Left renal cortex interstitium (tissue), 4 donors: ENCODE measurements at places on chromosomes 1 and 21. TPM values are rescaled to one million over a fixed set of nuclear protein-coding genes. Genes with fewer than 3 reads are reported as not detected.

GRCh38 chr1:58619286-58620054, 42.4 kb upstream of the TACSTD2 start:
- DNase-seq, result no peak

DNA sequence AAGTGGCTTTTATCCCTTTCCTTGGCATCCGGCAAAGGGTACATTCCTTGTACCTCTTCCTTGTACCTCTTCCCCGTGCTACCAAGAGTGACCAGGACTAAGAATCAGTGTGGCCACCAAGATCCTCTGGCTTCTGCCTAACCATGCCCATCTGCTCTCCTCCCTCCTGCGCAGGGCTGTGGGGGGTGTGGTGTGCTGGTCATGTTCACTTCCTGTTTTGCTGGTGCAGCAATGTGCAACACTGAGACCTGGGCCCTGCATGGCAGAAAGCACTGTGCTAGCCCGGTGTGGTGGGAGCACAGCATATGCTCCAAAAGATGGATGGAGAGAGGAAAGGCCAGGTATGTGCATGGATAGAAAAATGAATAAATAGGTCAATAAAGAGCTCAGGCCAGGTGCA, 33.3 kb upstream of the TENT5C start:
- DNase-seq, result no peak

DNA sequence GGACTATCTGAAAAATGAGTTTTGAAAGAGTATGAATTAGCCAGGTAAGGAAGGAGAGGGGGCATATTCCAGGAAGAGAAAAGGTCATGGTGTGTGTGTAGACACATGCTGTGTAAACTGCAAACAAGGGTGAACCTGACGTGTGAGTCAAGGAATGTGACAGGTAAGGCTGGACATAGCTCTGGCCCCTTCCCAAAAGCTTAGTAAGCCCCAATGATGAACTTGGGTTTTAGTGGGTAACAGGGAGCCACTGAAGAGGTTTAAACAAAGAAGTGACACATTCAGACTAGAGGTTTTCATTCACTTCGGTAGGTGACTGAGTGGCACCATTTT, 36.7 kb downstream of the EGLN1 start:
- no peak for DNase-seq

DNA sequence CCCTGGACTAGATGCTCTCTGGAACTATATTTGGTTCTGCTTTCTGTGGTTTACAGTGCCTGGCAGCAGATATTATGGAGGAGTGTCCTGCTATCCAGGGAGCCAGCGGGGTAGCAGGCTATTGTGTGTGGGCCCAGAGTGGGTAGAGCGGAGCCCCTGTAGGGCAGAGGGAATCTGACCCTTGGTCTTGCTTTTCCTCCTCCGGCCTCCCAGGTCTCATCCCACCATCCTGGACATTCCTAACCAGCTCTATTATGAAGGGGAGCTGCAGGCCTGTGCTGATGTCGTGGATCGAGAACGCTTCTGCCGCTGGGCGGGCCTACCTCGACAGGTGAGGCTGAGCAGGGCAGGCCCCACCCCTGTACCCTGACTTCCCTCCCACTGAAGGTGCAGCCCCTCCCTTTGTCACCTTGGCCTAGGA, 9.1 kb downstream of the RHOC start:
- no peak for DNase-seq

Gene C1orf216
- polyA plus RNA-seq, result 9.5 TPM

Gene ZNF670
- 8.1 TPM for polyA plus RNA-seq

- DNase-seq, result no peak
Measured at GRCh38 chr21:31145274-31145673, 107.0 kb upstream of the KRTAP19-8 start.

DNA sequence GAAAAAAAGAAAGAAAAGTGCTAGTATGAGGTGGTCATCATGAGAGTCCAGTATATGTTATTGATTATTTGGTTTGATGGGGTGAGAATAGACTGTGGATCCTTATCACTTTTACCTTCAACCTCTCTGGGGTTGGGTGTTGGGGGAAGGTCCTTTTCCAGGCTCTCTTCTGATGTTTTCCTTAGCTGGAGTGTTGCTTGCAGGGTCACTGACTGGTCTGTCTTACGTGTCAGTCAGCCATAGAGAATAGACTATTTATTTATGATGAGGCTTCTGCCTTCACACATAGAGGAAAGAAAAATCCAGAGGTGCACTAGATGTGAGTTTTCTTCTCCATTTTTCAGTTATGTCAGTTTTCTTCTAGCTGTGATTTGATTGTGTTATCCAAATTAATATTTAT, 36.5 kb downstream of the MAP3K21 start:
- DNase-seq, result no peak

DNA sequence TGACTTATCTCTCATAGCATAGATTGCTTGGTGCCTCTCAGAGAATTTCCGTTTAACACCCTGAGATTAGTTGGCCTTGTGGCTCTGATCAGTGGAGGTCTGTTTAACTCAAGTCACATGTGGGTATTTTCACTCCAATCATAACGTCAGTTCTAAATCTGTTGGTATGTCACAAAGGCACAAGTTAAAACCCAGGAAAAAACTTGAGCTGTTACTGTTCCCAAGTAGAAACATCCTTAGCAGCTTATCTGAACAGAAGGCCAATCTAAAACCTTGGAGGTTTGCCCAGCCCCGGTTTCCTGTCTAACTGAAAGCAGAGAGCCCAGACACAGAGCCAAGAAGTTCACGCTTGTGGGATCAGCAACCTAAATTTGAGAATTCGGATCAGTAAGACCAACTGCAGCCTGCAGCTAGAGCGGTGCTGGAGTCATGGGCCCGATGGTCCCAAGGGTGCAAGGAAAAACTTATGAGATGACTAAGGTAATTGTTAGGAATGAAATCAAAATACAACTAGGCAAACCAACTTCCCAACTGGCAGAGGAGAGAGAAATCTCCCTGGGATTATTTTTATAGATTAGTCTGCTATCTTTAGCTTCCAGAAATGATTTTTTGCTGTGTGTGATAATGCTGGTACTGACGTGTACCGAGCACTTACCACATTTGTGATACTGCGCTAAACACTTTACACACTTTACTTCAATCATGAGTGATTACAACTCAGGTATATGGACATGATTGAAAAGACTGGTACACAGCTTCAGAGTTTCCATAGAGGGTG, 90.2 kb upstream of the C1orf21 start:
- DNase-seq, result peak; percentile 35

Gene VTCN1
- 14.1 TPM for polyA plus RNA-seq

- DNase-seq, result no peak
Measured at GRCh38 chr1:170885551-170885950, 49.8 kb upstream of the MROH9 start.

DNA sequence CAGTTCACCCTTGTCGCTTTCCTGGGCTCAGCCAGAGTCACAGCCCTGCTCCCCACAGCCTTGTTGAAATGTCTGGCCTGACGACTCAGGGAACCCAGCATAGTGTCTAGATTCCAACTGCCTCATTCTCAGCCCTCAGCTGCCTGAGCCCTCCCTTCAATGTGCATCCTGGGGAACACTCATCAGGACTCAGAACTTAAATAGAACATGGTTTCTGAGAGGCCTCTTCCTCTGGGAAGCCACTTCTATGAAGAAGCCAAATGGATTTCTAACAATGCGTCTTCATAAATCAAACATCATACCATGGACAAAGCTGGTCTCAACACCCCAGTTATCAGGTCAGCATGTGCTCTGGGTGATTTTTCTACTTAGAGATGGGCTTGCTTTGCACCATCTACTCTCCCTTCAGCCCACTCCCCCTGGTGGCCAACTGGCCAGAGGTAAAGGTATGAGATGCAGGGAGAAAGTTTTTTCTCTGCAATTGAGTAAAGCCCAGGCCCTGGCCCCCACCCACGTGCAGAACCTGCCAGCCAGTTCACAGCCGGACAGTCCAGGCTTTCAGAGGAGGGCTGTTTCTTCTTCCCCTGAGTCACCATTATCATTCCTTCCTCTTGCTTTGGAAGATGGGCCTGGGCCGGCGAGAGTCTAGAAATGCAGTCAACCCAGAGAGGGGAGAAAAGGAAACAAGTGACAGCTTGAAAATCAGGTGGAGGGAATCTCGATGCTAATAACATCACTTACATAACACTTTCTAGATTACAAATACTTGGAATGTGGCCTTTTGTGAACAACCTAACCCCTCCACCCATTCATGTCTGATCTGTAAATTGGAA, 32.1 kb downstream of the CD244 start:
- no peak for DNase-seq

Gene AMY1C
- not detected for polyA plus RNA-seq

DNA sequence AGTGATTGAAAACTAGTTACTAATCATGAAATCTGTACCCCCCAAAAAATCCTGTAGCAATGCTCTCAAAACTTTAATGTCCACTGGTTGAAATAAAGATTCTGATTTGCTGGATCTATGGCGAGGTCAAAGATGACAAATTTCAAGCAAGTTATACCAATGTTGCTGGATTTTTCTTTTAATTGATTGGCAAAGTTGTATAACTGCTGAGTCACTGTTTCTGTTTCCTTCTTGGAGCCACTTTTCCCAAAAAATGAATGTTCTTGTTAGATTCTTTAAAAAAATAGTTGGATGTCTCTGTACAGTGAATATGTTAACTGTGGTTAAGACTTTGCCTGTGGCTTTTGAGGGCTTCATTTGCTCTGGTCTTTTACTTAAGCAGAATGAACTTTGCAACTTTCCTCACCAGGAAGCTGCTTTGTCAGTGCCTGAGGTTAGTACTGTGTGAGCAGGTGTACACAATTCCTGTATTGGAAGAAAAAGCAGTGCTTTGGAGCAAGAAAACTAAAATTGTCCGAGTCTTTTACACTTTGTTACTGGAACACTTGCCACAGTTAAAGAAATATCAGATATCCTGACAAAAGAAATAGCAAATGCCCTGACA, 1211.9 kb downstream of the MRPL39 start:
- no peak for DNase-seq

Gene GBP3
- polyA plus RNA-seq, result 20.8 TPM

GRCh38 chr1:92709738-92710137, 75.2 kb downstream of the EVI5 start:
- DNase-seq, result no peak

Gene CDKN2C
- polyA plus RNA-seq, result 14.4 TPM

DNA sequence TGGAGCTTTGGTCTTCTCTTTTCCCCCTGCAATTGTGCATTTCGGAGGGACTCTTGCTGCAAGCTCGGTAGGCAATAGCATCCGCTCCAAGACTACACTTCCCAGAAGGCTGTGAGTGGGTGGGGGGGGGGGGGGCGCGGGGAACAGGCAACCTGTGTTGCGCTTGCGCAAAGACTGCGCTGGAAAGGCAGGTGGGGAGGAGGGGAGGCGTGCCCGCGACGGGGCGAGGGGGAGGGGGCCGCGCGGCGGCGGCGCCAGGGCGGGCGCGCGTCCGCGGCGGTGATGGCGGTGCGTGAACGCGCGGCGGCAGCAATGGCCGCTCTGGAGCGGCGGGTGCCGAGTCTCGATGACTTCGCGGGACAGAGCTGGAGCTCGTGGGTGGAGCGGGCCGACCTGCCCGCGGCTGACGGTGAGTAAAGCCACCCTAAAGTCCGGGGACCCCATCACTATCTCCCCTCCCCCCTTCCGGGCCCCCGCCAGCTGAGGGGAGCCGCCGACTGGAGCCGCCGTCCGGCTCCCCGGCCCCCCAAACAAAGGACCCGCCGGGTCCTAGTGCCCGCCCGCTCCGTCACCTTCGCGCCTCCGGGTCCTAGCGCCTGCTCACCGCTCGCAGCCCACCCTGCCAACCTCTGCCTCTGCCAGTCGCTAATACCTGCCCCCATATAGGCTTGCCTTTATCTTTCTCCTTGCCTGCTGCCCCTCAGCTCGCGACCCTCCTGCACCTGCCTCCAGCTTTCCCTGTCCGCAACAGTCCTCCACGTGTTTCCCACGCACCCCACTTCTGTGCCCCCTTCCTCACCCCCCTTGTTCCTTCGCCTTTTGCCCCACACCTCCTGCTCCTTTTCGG, at the start of gene ATXN7L2:
Gene ATXN7L2, plus strand, starts transcription at position 234 of the 847 bp plus-strand sequence. Its CDS starts 49 bp downstream, at position 283.
- DNase-seq, result peak; percentile 81

Gene DNM3
- polyA plus RNA-seq, result 5.8 TPM

Gene OR2T2
- not detected for polyA plus RNA-seq

Gene HEYL
- polyA plus RNA-seq, result 22.1 TPM

DNA sequence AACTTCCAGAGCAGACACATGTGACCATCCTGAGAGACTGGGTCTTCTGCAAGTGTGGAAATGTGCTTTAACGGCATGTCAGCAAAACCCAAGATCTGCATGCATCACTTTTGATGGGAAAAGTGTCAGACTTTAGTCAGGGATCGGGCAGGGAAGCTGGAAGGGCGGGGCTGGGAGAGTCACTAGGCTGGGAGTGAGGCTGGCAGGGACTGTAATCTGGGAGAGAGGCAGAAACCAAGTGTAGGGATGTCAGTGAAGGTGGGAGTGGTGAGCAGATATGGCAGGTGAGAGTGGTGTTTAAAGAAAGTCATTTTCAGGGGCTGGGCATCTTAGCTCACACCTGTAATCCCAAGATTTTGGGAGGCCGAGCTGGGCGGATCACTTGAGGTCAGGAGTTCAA, 11.3 kb downstream of the CDA start:
- no peak for DNase-seq

- DNase-seq, result no peak
Measured at GRCh38 chr1:26328597-26328996, 10.8 kb downstream of the CD52 start.

Gene MRPS21
- polyA plus RNA-seq, result 68.2 TPM

- DNase-seq, result no peak
Measured at GRCh38 chr1:154199563-154199879, 6.6 kb downstream of the CFAP141 start.

- DNase-seq, result no peak
Measured at GRCh38 chr21:16022921-16023320, 293.1 kb downstream of the USP25 start.

GRCh38 chr1:156706657-156707416, 1.5 kb upstream of the CRABP2 start:
- DNase-seq, result no peak

DNA sequence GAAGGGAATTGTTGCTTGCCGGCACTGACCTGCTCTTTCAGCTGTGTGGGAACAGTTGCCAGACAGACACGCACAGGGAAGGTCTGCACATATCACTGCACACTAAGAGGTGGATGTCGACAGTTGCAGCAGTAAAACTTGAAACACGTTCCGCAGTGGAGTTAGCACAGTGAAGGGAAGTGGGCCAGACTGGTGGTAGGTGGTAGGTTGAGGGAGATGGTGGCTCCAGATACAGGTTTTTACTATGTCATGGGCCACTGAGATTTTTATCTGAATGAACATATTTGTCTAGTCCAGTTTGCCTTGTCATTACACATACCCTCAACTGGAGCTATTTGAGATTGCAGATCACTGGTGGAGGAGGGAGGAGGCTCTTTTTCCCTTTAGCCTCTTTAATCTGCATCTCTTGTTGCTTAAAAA, 13.5 kb downstream of the MRPS6 start:
- no peak for DNase-seq

Gene CYP4Z1
- polyA plus RNA-seq, result 0.24 TPM

DNA sequence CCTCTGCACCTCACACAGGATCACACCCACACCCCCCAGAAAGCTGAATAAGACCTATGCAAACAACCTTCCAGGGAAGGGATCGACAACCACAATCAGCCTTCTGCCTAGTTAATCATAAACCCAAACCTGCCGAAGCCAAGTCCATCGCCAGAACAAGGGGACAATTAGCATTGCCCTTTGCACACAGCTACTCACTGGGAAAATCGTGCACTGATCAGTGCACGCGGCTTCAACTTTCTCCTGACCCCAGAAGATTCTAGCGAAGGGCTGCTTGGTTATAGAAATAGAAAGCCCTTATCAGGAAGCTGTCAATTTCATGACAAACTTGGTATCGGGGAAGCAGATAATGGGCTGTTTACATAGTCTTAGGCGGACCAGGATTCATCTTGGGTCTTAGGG, 29.5 kb downstream of the RUNX1 start:
- DNase-seq, result peak; percentile 51
